GM13976 (cell line): ENCODE measurements at places on chromosomes 16 and 17.

DNA sequence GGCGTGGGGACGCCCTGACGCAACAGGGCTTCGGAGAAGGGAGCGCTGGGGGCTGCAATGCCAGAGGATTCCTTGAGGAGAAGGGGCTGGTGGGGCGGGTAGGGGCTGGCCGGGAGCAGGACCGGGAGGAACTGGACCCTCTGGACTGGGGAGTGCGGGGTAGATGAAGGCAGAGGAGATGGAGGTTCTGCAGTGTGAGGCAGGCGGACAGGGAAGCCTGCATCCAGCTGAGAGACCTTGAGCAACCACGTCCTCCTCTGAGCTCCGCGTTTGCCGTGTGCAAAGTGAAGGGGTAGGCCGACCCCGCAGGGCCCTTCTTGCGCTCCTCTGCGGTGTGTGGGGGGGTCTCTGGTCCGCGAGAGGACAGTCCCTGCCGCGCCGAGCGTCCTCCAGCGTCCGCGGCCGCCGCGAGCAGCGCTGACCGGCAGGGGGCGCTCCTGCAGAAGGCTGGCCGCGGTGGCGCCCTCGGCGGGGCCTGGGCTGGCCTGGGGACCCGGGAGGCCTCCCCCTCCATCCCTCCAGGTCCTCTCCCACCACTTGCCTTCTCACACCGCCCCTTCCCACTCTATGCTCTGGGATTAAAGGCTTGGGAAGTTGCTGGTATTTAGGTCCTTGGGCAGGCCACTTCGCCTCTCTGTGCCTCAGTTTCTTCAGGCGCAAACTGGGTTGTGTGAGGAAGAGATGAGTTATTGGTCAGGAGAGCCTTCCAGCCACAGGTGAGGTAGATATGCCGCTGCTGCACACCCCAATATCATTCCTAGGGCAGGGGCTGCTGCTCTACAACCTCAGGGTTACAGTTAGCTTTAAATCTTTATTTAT, 9.6 kb upstream of the WNT9B start:
- peak; percentile 68 for DNase-seq

DNA sequence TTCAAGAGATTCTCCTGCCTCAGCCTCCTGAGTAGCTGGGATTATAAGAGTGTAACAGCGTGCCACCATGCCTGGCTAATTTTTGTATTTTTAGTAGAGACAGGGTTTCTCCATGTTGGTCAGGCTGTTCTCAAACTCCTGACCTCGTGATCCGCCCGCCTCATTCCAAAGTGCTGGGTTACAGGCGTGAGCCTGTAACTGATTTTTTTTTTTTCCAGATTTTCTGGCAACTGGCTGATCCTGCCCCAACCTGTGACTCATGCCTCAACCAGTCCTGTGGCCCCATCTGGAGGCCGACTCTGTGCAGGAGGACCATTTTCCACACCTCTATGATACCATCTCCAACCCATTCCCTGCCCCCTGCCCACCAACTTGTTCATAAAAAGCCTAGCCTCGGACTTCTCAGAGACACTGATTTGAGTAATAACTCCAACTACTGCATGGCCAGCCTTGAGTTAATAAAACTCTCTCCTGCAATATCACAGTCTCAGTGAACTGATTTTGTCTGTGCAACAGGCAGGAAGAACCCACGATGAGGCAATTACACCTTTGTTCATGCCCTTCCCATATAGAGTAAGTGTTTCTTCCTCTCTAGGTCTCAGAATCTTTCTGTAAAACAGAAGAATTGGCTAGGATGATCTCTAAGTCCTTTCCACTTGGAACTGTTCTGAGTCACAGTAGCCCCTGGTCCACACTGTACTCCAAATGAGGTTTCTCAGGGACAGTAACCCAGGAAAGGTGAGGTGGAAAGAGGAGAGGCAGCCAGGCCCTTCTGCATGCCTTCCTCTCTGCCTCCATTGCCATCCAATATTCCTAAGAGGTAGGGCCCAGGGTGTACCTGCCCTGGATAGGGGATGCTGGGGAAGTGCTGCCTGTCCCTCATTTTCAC, 8.8 kb upstream of the CNOT1 start:
- no peak for DNase-seq

DNA sequence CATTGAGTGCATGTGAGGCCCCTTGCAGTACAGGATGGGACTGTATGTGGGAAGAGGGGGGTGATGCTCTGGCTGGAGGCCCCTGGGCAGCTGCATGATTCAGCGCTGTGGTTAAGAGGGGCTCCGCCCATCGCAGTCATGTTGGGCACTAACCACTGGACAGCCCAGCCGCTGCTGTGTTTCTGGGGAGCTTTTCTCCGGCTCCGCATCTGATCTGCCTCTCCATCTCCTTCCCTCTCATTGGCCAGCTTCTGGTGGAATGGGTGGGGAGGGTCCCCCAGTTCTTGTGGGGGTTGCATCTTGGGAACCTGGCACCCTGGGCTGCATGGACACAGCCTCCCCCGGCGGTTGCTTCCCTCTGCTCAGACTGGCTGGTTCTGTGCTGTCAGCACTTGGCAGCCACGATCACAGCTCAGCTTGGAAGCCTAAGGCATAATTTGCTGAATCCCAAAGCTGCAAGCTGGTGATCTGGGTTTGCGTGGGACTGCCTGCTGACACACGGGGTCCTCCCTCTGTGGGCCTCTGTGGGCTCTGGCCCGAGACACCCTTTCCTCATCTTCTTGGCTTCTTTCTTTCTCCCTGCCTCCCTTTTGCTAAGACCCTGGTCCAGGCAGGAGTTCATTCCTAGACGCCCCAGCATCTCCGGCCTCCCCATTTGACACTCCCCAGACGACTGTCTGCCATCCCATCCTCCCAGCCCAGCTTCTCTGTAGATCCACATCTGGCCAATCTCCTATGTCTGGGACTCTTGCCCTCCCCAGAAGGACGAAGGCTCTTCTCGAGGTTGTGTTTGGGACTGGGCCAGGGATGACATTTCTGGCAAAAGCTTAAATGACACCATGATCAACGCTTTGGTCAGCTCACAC, 168.3 kb downstream of the SEC14L1 start:
- DNase-seq: no peak

DNA sequence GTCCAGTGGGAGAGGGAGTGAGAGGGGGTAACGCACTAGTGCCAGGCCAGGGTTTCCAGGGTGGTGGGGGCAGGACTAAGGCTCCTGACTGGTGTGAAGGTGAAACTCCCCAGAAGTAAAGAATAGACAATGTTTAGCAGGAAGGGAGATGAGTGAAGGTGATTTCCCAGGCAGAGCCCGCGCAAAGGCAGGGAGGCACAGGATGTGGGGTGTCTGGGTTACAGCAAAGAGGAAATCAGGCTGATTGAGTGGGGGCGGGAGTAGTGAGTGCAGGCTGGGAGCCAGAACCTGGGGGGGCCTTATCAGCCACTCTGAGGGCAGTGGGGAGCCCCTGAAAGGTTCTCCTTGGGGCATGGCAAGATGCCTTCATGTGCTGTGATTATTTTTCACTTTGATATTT, 167.5 kb downstream of the UTP18 start:
- peak; percentile 51 for DNase-seq

- DNase-seq: no peak
These were observed 60.9 kb downstream of the MPRIP start for GRCh38 chr17:17103160-17103559.

DNA sequence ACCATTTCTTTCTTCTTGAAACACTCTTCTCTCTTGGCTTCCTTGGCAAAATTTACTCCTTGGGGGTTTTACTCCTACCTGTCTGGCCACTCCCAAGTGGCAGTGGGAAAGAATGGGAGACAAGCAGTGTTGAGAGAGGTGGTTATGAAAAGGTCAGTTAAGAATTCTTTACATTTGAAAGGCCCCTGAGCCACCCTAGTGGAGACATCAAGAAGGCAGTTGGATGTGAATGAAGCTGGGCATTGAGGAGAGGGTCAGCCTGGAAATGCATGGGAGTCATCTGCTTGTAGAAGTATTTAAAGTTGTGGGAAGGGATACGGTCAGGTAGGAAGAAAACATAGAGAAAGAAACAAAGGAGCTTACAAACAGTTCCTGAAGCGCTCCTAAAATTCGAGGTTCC, 42.3 kb upstream of the CCNF start:
- no peak for DNase-seq

DNA sequence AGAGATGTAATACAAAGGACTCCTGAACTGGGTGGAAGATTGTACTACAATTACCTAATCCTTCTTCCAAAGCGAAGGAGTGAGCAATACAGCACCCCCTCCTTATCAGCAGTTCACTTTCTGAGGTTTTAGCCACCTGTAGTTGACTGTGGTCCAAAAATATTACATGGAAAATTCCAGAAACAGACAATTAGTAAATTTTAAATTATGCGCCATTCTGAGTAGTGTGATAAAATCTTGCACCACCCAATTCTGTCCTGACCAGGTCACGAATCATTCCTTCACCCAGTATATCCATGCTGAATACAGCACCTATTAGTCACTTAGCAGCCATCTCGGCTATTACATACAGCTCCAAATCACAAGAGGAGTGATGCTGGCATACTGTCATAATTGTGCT, 23.2 kb downstream of the VPS53 start:
- no peak for DNase-seq

DNA sequence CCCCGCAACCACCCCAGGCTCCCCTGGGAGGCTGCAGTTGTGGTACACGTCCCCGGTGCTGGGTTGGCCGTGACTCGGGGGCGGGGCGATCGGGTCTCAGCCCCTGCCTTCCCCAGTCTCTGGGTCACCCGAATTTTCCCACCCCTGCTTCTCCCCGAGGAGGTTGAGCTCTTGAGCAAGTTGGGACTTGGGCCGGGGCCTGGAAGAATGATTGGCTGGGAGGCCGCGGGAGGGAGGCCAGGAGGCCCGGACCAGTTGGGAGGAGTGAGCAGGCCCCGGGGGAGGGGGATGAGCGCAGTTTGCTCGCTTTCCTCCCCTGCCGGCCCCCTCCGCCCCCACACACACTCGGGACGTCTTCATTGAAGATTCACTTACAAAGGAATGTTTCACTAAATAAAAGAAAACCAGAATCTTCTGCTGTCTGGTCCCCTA, 4.5 kb upstream of the HEXIM1 start:
- peak; percentile 56 for DNase-seq

DNA sequence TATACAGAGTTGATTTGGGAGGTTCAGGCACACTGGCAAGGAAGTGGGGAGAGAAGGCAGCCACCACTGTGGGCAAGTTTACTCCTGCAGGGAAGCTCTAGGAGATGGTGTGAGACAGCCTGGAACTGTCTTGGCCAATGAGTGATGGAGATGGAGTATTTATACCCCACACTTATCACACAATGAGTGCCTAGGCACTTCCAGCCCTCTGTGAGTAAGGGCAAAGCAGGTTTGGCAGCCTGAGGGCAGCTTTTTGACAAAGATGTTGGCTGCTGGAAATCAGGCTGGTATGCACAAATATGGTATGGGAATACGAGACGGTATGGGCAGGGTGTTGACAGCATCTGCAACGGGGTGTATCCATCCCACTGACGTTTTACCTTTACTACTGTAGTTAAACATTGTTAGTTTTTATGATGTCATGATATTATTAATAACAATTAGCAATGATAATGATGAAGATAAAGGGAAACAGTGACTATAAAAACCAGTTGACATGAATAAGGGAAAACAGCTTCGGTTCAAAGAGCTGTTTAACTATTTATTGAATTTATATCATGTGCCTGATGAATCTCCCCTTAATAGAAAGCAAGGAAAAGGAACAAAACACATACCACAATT, 149.9 kb downstream of the CDK5R1 start:
- no peak for DNase-seq

- no peak for DNase-seq
These were observed 111.0 kb upstream of the NETO2 start for GRCh38 chr16:47254756-47255155.

DNA sequence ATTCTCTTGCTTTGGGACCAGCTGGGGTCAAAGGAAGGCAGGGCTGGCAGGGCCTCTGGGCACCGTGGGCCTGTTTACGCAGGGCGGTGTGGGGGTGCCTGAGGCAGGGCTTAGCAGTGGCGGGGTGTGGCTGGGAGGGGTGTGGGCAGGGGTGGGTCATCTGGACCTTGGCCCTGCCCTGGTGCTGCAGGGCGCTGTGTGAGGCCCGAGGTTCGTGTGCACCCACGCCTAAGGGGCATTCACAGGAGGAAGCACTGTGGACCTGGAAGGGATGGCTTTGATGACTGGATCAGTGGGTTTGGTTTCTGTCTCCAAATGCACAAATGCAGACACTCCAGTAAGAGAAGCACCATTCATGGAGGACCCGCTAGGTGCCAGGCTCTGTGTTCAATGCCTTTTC, 37.3 kb downstream of the BCO1 start:
- no peak for DNase-seq

DNA sequence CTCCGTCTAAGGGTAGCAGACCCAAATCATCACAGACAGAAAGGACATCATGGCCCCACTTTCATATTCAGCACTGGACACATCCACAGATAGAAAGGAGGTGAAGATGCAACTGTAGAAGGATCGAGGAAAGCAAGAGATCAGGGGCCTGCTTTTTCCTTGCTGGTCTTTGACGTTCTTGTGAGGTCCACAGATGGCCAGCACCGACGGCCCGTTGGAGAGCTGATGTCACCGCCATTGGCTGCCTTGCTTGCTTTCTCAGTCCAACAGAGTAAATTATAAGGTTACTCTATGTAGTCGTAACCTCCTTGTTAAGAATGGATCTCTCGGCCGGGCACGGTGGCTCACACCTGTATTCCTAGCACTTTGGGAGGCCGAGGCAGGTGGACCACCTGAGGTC, 5.1 kb upstream of the RBFOX3 start:
- DNase-seq: no peak

DNA sequence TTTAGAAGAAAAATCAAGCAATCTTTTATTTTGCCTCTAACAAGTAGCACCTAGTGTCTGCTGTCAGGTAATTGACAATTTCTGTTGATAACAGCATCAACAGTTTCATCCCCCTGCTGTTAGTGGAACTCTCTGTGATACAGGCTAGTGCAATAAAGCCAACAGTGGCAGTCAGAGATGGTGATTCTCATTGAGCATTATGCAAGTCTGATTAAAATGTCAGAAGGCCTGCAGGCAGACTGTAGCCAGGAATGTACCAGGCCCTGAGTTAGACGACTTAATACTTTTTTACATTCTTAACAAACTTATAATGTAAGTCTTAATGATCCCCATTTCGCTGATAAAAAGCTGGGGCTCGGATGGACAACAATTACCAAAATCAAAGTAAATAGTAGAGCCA, 14.6 kb downstream of the CYLD start:
- no peak for DNase-seq

DNA sequence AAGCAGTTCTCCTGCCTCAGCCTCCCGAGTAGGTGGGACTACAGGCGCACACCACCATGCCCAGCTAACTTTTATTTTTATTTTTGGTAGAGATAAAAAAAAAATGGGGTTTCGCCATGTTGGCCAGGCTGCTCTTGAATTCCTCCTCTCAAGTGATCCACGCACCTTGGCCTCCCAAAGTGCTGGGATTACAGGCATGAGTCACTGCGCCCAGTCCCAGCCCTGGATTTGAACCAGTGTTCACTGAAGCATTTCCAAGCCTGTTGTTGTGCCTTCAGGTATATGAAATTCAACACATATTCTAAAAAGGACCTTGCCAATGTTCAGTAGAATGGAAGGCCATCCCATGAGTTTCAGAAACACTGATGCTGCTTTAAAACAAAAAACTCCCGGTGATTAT, 165.3 kb downstream of the SLC39A11 start:
- no peak for DNase-seq
